Astrocyte of the cerebellum (primary cell): ENCODE measurements at places on chromosomes 11 and 22.

GRCh38 chr11:120147094-120147949 is 9.4 kb upstream of the TRIM29 start:
- no peak for DNase-seq

DNA sequence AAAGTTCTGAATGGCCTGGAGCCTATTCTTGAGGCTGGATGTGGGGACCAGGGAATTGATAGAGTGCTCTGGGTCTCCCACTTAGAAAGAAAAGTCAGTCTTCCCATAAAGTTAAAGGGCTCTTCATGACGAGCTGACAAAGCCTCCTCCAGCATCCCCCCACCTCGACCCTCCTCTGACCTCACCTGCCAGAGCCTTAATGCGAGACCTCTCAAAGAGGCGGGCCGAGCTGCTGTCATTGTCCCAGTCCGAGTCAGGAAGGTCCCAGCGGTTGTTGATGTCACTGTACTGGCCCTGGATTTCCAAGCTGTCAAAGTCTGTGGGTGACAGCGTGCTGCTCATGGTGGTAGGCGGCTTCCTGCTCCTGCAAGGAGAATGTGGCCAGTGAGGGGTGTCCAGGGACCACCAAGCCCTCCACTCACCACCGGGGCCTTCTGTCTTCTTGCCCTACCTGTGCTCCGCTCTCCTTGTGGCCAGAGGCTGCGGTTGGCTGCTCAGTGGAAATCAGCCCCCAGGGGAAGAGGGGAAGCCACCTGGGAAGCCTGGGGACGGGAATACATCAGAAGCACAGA is 8.0 kb downstream of the SPTBN2 start:
- DNase-seq, result no peak

DNA sequence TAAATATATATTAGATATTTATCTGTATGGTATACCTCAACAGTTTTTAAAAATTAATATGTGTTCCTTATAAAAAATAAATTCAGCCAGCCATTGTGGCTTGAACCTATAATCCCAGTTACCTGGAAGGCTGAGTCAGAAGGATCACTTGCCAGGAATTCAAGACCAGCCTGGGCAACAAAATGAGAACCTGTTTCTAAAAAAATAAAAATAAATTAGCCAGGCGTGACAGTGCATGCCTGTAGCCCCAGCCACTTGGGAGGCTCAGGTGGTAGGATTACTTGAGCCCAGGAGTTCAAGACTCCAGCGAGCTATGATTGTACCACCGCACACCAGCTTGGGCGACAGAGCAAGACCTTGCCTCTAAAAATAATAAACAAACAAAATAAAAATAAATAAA is 54.9 kb downstream of the PHF21A start:
- no peak for DNase-seq

DNA sequence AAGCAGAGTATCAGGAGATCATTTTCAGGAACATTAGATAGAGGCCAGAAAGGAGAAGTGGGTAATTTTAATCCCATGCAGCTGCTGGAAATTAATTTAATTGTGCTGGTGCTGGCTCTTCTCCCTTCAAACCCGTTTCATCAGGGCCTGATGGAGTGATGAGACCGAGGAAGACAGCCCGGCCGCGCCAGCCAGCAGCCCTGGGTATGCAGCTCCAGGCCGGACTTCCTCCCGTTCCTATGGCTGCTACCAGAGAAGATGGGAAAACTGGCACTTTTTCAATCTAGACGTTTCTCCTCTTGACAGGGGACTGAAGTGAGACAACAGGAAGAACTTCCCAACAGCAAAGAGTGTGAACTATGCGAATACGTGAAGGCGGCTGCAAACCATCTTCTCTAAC is 24.6 kb upstream of the ZBTB16 start:
- no peak for DNase-seq

- no peak for DNase-seq
These were observed 344.9 kb downstream of the DYNC2H1 start for GRCh38 chr11:103453915-103454709.

- DNase-seq, result no peak
These were observed 42.7 kb downstream of the CYTH4 start for GRCh38 chr22:37325039-37325395.
